ENCODE measurements at places on chromosomes 2 and 18.

DNA sequence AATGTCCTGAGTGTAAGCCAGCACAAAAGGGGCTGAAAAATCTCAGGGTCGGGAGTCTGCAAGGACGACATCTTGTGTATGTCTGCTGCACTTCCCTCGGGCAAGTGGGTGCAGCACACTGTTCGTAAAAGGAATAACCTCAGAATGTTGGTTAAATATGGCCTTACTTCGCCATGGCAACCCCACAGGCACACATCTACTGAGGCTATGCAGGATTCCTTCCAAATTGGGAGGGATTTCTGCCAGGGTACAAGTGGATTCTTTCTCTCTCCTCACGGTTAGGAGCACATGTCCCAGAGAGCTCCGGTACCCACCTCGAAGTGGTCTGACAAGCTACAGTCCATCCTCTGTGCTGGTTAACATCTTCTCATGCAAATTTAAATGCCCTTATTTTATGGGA lies 277.7 kb upstream of the PXDN start:
- no peak for DNase-seq

- DNase-seq: peak; percentile 85
These were observed at the start of gene BCL11A for GRCh38 chr2:60553495-60554073. Gene BCL11A (minus strand): TSS chr2:60553654. CDS start chr2:60553270, 384 bp downstream.

DNA sequence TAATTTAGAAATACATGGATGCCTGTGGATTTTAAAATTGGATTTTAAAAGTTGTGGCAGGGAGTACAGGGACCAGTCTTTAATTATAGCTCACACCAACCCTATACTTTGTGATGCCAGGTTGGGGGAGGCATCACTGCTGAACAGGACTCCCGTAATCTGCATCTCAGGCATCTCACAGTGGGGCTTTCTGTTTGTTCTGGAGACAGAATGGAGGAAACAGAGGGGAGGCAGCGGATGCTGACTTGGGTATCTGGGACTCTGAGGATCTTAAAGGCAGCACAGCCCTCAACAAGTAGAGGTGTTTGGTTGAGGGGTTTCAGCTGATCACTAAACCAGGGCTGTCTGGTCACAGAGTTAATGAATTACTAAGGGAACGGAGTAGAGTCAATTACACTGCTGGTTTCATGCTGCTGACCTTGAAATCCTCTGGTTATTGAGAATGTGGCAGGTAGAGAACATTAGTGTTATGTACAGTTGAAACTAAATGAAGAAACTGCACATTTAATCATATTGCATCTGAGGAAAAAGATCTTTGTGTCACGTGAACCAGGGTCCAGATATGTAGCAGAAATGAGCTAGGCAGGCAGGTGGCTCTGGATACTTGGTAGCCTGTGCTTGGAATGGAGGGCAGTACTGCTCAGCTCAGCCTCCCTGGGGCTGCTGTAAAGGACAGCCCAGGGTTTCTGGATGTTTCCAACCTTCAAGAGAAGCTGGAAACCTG lies 40.3 kb downstream of the FHOD3 start:
- no peak for DNase-seq

GRCh38 chr2:148430101-148430500 lies 214.4 kb upstream of the EPC2 start:
- DNase-seq: no peak

DNA sequence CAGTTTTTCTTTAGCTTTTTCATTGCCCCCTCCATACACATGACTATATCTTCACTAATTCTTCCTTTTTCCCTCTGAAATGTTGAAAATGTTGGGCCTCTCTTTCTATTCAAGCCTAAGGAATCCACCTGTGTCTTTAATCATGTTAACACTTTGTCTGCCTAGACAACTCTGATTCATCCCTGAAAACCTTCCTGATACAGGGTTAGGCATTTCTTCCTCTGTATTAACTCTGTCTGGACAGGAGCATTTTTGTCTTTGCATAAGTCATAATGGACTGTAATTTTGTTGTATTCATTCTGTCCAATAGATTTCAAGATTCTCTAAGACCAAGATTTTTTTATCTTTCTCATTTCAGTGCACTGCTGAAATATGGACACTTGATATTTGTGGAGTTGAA lies 297.3 kb downstream of the IKZF2 start:
- DNase-seq: no peak

DNA sequence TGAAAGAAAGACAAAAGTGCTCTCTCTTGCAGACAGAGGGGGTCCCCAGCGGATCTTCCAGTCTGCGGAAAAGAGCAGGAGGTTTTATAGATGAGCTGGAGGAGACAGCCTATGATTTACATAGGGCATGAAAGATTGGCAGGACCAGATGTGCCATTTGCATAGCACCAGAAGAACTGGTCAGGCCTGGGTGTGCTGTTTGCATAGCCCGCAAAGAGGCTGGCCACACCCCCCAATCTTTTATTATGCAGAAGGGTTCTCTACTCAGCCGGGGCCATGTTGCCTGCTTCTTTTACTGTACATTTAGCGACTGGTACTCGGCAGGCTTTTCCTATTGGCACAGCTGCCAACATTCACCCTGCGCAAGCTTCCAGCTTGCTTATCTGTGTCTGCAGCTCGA lies 317.6 kb downstream of the GALR1 start:
- DNase-seq: no peak

- DNase-seq: no peak
These were observed 172.4 kb upstream of the HS6ST1 start for GRCh38 chr2:128490881-128491691.

DNA sequence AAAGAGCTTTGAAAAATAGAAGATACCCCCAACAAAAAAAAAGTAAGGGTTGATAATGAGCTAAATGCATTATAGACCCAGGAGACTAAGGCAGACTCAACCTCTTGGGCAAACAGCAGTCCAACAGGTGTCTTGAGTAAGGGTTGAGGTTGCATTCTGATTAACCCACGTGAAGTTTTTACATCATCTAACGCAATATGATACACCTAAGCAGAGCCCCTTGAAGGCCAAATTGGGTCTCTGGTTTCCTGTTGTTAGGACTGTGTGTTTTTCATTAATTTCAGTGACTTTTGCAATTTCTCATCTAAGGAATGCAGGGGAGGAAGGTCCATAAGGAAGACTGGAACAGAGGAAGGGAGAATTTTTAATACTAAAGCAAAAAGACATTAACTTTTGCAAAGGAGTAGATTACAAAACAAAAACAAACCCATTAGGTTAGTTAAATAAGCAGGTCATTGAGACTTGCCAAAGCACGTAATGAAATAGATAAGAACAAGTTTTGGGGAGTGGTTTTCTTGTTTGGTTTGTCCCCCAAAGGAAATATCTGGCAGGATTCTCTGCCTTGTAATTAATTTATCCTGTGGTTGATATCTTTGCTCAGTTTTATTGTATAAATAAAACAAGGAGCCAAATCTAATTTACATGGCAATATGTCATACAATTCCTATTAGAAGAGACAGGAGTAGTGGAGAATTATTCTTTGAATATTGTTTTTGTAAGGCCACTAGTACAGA lies 244.3 kb downstream of the ETAA1 start:
- DNase-seq: no peak

- DNase-seq: no peak
These were observed 862.2 kb upstream of the LRATD1 start for GRCh38 chr2:13770279-13770678.

DNA sequence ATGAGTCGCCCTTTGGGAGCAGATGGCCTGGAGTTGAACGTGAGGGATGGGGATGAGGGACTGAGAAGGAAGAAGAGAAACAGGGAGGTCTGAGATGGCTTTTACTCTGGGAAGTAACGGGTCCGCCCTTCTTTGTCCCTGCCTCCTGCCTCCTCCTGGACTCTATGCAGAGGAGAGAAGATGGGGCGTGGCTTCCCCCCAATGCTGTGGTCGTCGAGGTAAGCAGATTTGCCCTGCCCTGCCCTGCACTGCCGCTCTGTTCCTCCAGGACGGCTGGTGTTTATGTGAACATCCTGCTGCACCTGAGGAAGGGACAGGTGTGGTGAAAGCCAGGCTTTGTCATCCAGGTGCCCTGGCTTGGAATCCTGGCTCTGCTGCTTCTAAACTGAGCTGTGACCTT lies 13.5 kb upstream of the NTSR2 start:
- DNase-seq: no peak

- no peak for DNase-seq
These were observed 194.9 kb upstream of the TNP1 start for GRCh38 chr2:217054791-217055190.

- no peak for DNase-seq
These were observed 123.3 kb downstream of the LTBP1 start for GRCh38 chr2:33069894-33070651.

- peak; percentile 42 for DNase-seq
These were observed 640 bp downstream of the SPTBN1 start for GRCh38 chr2:54456612-54457322.

DNA sequence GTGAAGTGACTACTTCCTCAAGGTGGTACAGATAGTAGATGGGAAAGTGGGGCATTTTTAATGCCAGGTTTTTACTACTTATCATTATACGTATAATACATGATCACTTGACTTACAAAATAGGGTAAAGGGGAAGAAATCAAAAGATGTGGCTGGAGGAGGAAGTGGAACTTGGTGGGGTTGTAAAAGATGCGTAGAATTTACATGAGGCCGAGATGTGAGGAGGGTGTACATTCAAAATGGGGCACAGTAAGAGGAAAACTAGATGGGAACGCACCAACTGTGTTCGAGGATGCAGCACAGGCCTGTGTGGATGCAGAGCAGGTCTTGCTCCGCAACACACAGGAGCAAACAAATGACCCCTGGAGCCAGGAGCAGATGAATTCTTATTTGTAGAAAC lies 403.3 kb downstream of the TXNL1 start:
- DNase-seq: peak; percentile 77

- peak; percentile 22 for DNase-seq
These were observed 44.8 kb downstream of the REL start for GRCh38 chr2:60925994-60926740.

GRCh38 chr2:88024509-88024908 lies 8.2 kb upstream of the RNU2-63P start:
- DNase-seq: no peak

- DNase-seq: no peak
These were observed 32.6 kb upstream of the E2F6 start for GRCh38 chr2:11498543-11499034.

- DNase-seq: no peak
These were observed 41.0 kb downstream of the TMEM87B start for GRCh38 chr2:112096098-112096497.
